ENCODE measurements at places on chromosomes 5 and 9.
A peak's percentile ranks its signal among the peaks of the same experiment; 100 is the strongest.

- no peak for DNase-seq
These were observed 55.1 kb downstream of the LHFPL2 start for GRCh38 chr5:78593465-78593864.

GRCh38 chr5:10673407-10673806, 87.6 kb downstream of the DAP start:
- DNase-seq = no peak

DNA sequence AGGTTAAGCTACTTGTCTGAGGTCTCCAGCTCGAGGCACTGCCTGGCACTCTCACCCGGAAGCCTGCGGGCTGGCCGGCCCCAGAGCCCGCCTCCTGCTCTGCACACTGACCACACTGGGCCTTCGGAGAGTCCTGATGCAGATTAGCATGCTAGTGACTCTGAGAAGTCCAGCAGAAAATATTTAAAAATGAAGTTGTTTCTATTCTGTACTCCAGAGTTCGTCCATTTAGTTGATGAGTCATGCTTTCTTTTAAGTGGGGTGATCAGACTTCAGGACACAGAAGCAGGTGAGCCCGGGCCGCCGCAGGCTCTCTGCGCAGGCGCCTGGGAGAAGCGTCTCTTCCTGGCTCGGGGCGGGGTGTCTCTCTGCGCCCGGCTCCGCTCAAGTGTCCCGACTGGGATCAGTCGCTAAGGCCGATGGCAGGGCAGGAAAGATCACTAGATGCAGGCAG, 32.5 kb downstream of the FAM240B start:
- DNase-seq = no peak

DNA sequence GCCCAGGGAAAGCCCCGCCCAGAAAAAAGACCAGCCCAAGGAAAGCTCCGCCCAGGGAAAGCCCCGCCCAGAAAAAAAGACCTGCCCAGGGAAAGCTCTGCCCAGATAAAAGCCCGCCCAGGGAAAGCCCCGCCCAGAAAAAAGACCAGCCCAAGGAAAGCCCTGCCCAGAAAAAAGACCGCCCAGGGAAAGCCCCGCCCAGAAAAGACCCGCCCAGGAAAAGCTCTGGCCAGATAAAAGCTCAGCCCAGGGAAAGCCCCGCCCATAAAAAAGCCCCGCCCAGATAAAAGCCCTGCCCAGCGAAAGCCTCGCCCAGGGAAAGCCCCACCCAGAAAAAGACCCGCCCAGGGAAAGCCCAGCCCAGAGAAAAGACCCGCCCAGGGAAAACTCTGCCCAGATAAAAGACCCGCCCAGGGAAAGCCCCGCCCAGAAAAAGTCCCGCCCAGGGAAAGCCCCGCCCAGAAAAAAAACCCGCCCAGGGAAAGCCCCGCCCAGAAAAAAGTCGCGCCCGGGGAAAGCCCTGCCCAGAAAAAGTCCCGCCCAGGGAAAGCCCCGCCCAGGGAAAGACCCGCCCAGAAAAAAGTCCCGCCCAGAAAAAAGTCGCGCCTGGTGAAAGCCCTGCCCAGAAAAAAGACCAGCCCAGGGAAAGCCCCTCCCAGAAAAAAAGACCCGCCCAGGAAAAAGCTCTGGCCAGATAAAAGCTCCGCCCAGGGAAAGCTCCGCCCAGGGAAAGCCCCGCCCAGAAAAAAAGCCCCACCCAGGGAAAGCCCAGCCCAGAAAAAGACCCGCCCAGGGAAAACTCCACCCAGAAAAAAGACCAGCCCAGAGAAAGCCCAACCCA, 11.9 kb downstream of the GRIN1 start:
- no peak for DNase-seq

- DNase-seq = no peak
These were observed 466.1 kb downstream of the TLR4 start for GRCh38 chr9:118170032-118170955.

DNA sequence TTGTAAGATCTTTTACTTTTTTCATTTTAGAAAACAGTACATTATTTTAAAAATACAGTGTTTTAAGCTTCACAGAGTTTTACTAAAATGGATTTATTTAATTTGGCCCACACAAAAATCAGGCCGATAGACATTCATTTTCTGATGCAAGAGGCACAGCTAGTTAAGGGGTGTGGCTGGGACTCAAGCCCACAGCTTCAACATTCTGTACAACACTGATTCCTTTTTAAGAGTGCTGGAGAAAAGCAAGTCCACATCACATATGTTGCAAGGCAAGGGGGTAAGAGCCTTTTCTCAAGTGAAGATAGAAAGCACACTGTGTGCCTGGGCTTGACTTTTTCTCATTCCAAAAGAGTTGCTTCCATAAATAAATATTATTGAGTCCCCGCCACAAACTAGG, 195.9 kb downstream of the RFK start:
- DNase-seq = no peak

DNA sequence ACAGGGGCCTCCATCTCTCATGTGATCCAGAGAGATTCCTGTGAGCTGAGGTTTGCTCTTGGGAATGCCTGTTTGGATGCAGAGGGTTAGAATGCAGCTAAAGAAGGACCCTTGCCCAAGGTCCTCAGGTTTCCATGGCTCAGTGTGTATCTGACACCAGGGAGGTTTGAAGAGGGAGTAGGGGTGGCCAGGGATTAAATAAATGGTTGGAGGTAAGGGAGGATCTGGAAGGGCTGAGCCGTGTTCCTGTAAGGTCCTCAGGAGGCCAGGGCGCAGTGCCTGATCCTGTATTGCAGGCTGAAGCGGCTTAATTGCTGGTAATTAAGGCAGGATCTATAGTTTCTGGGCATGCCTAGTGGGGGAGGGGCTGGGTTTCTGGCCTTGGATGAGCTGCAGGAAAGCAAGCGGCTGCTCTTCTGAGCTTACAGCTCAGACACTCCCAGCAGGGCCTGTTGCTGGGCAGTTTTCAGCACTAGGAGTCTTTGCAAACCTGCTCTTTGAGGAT, 41.5 kb upstream of the MAP1B start:
- DNase-seq = no peak

- no peak for DNase-seq
These were observed 388.2 kb downstream of the SPATA31D1 start for GRCh38 chr9:82376677-82377232.

- no peak for DNase-seq
These were observed 661.5 kb downstream of the TLE4 start for GRCh38 chr9:80233102-80233843.

GRCh38 chr5:139265001-139265400, 28.5 kb upstream of the MATR3 start:
- no peak for DNase-seq

GRCh38 chr5:83964271-83964670, 243.6 kb upstream of the HAPLN1 start:
- DNase-seq = no peak

DNA sequence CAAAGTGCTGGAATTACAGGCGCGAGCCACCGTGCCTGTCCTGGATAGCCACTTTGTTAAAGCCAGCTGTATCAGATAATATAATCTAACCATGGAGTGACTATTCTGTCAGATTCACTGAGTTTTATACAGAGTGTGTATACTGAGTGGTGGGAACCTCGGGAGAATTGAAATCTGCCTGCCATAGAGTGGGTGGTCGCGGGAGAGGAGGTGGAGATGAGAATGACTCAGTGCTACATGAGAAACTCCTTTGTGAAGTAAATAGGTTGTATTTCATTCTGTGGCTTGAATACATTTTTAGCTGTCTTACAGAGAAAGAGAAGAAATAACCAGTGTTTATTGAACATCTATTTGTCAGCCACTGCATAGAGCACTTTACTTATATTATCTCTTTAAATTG, 26.4 kb downstream of the ATP6V0E1 start:
- DNase-seq = no peak

DNA sequence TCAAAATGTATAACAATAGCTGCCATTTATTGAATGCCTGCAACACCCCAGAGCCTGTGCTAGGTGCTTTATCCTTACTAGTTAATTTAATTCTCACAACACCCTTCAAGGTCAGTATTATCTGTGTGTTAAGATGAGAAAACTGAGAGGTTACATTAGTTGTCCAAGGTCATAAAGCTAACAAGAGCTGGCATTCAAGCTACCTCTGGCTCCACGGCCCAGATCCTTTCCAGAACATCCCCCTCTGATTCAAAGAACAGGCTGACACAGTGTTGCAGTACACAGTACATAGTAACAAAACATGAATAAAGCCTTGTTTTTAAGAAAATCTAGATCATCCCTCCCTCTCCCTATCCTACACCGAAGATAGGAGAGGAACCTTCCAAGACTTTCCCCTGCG, 9.4 kb upstream of the FRMPD1 start:
- DNase-seq = no peak

DNA sequence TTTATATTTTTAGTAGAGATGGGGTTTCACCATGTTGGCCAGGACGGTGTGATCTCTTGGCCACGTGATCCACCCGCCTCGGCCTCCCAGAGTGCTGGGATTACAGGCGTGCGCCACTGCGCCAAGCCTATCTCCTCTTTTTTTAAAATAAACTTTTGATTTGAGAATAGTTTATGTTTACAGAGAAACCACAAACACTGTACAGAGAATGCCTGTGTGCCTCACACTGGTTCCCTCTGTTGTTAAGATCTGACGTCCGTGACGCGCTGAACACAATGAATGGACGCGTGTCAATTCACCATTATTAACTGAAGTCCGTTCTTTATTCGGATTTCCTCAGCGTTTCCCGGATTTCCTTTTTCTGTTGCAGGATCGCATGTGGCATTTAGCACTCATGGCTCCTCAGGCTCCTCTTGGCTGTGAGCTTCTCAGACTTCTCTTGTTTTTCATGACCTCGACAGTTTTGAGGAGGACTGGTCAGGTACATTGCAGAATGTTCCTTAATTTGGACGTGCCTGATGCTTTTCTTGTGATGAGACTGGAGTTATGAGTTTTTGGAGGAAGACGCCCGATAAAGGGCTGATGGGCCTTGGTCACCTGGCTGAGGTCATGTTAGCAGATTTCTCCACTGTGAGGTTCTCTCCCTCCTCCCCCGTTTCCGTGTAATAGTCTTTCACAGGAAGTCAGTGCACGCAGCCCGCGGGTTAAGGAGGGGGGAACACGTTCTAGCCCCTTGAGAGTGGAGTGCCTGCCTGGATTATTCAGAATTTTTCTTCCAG, 69.6 kb downstream of the ANKRD33B start:
- DNase-seq = peak; percentile 35

GRCh38 chr5:1021136-1021968, 12.8 kb downstream of the NKD2 start:
- no peak for DNase-seq

DNA sequence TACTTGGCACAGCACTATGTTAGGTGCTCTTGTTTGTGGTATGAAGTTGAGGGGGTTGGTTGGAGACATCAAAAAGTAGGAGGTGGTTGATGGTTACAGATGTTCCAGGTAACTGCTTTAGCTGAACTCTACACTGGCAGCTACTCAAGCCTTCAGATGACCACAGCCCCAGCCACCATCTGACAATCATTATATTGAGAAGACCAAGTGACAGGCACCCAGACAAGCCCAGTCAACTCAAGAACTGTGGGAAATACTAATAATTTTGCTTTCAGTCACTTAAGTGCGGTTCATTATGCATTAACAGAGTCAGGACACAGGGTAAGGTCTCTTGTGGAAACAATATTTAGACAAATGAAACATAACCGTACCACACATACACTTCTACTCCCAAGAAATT, 38.9 kb upstream of the SLIT3 start:
- no peak for DNase-seq

DNA sequence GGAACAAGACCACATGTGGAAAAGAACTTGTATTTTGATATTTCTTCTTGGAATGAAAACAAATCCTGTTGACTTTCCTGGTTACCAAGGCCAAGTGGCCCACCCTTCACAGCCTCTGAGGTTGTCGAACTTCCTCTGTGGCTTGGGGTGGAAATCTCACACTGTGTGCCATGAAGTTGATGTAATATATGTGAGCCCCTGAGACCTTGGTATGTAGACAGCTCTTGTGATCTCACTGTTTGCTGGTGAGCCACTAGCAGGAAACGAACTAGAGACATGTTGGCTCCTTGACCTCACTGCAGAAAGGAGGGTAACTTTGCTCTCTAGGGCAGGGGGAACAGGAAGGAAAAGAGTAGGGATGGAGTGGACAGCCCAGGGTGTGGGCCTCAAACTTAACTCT, 159.4 kb downstream of the ARHGAP26 start:
- DNase-seq = peak; percentile 9

GRCh38 chr9:13364271-13365000, 84.9 kb upstream of the MPDZ start:
- DNase-seq = no peak

DNA sequence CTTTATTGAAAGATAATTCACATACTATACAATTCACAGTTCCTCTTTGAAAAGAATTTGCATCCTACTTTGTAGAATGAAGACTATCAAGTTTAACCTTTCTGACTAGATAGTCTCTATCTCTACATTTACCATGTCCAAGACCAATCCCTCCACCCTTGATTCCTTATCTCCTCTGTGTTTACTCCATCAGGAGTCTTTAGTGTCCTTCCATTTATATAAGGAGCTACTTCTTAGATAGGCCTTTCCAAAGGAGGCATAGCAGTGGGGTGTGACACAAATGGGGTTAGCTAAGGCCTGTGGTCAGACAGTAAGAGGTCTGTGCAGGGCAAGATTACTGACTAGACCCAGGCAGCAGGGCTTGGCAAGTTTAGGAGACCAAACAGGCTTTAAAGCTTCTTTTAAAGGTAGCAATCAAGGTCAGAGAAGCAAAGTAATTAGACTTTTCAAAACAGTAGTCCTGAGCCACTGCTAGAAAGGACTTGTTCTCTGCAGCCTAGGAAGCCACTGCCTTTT, 11.1 kb upstream of the DMXL1 start:
- no peak for DNase-seq

GRCh38 chr9:89311346-89312221, 589 bp downstream of the CKS2 start:
- DNase-seq = no peak

GRCh38 chr5:45627076-45627656, 69.0 kb downstream of the HCN1 start:
- no peak for DNase-seq

DNA sequence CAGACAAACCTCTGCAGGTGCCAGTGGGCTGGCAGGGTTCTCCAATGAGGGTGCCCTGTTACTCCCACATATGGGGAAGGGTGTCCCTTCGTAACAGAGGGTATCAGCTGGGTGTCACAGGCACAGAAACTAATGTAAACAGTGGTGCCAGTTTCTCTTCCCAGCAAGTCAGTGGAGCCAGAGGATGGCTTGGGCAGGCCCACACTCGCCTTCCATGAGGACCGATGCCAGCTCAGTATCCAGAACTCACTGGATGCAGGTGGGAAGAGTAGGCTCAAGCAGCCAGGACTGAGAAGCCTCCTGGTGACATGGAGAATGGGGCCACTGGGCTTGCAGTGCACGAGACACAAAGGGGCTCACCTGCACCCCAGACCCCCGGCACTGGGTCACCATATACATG, 30.4 kb downstream of the FSTL4 start:
- DNase-seq = no peak

DNA sequence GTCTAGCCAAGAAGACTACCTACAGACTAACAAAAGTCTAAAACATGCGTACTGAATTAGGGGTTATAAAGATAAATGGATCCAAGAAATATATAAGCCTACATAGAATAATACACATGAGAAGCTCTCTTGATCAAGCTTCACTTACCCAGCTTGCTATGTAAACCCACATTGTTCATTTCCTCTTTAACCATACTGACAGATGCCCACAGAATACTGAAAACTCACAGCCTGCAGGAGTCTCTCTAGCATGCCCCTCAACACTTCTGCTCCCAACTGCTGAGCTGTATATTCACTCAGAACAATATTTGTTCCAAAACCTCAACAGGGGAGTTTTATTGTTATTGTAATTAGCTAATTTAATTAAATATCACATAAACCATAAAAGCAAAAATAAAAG, 52.4 kb downstream of the RFX3 start:
- no peak for DNase-seq

Measured in stimulated activated CD8-positive, alpha-beta memory T cell treated with anti-CD3 and anti-CD28 coated beads, Interleukin-4, amount 100 ng/mL, for 1 hour (primary cell).